NK-92 treated with Interleukin-12 subunit alpha and Interleukin-12 subunit beta, amount 100 ng/mL, for 24 hours (cell line): ENCODE measurements at places on chromosomes 13 and 19.

GRCh38 chr19:54201172-54201701 lies 579 bp downstream of the RPS9 start:
- no peak for DNase-seq

DNA sequence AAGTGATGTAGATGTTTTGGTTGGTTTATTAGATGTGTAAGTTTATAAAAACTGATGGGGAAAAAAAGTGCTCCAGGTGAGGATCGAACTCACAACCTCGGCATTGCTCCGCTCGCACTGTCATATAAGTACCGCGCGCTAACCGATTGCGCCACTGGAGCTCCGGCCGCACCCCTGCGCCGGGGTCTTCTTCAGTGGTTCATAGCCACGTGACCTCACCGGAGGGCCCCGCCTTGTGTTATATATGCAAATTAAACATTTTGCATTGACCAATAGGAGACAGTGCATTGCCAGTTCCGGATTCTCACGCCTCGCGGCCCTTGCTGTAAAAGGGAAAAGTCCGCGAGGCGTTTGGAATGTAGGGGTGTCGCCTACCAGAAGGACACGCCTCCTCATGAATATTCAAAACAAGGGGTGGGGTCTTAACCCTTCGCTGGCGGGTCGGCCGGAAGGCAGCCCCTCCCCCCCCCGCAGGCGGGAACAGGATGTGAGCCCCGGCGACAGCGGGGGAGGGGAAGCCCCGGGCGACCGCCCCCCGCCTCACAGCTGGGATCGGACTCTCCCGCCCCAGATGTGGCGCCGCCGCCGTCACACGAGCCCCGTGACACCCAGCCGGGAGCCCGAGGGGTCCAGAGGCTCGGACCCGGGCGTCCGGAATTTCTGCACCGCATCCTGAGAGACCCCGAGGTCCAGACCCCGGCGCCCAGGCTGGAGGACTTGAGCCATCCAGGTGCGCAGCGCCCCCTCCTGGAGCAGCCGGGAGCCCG lies at the start of gene PLEKHG2:
PLEKHG2 (plus strand) TSS at position 570 of the 767 bp plus-strand sequence. CDS start 1,418 bp downstream, outside the sequence.
- peak; percentile 97 for DNase-seq

GRCh38 chr13:106738186-106738678 lies 170.3 kb upstream of the ARGLU1 start:
- no peak for DNase-seq

DNA sequence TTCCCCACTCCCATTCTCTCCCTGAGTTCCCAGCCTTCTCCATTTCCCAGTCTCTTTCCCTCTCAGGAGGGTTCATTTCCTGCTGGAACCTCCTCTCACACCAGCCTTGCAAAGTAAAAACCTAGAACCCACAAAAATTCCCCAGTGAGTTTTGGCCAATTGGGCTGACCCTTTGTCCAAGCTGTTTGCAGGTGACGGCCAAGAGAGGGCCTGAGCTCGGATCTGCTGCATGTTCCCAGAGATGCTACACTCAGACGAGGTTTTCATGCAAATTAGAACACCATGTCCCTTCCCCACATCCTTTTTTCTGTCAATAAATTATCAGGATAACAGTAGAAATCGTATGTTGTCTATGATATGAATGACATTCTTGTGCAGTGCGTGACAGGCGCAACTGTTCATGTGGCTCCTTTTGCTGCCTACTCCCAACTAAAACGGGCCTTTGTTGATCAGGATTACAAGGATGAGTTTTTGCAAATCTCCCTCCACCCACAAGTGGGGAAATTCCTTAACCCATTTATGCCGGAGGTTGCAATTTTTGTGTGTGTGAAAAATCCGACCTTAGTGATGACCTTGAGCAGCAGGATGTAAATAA lies 149.5 kb downstream of the CACNA1A start:
- no peak for DNase-seq

- DNase-seq = no peak
These were observed 1141.6 kb upstream of the MIR17HG start for GRCh38 chr13:90205911-90206310.

GRCh38 chr13:44822291-44822690 lies 167.0 kb downstream of the NUFIP1 start:
- DNase-seq = no peak

DNA sequence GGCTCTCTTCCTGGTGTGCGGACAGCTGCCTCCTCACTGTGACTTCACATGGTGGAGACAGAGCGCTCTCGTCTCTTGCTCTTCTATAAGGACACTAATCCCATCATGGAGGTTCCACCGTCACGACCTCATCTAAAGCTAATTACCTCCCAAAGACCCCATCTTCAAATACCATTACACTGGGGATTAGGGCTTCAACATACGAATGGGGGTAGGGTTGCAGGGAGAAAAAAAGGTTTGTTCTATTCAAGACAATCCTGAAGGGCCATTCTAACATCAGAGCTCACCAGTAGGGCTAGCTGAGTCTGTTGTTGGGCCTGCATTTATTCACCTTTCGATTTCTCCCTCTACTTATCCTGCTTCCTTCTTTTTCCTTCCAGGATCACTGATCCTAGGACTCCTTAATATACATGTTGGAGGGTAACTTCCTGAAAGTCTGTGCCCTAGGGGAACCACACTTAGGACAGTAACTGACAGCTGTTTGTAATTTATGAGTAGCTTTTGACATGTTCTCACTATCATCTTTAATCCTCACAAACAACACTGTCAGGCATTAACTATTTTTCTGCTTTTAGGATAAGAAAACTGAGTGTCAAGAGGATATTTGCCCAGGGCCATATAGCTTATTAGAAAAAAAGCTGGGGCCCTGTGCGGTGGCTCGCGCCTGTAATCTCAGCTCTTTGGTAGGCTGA lies 18.8 kb upstream of the GTF2F2 start:
- DNase-seq = no peak

DNA sequence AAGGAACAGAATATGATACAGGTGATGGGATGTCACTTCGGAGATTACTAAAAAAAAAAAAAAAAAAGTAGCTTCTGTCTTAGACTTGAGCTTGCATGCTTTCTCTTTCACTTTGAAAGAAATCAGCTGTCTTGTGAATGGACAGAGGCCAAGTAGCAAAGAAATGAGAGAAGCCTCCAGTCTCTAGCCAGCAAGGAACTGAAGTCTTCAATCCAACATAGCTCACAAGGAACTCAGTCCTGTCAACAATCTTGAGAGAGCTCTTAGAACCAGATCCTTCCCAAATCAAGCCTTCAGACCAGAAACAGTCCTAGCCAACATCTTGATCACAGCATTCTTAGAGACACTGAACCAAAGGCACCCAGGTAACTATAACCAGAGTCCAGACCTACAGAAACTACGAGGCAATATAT lies 7.7 kb downstream of the N4BP2L2 start:
- no peak for DNase-seq

- DNase-seq = no peak
These were observed at the start of gene NFIX for GRCh38 chr19:12994701-12995595. NFIX (plus strand) TSS chr19:12995475; CDS start chr19:12995838, 363 bp downstream.

- DNase-seq = no peak
These were observed 1.8 kb upstream of the ANGPTL4 start for GRCh38 chr19:8361921-8362793.

DNA sequence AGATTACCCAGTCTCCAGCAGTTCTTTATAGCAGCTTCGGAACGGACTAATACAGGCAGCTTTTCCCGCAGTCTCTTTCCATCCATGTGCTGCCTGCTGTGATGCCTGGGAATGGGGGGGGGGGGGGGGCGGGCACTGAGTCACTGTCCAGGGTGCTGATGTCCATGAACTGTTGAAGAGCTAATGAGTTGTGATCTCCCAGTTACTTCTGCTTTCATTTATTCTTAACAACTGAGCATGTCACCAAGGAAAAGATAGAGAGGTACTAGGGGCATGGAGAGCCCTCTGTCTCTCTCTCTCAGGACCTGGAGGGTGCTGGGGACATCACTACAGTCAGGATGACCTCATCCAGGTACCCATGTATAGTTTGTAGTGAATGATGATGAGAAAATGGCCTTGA lies 20.3 kb upstream of the CEACAM1 start:
- DNase-seq = no peak

- DNase-seq = no peak
These were observed 16.3 kb downstream of the CATSPERG start for GRCh38 chr19:38351865-38352395.

DNA sequence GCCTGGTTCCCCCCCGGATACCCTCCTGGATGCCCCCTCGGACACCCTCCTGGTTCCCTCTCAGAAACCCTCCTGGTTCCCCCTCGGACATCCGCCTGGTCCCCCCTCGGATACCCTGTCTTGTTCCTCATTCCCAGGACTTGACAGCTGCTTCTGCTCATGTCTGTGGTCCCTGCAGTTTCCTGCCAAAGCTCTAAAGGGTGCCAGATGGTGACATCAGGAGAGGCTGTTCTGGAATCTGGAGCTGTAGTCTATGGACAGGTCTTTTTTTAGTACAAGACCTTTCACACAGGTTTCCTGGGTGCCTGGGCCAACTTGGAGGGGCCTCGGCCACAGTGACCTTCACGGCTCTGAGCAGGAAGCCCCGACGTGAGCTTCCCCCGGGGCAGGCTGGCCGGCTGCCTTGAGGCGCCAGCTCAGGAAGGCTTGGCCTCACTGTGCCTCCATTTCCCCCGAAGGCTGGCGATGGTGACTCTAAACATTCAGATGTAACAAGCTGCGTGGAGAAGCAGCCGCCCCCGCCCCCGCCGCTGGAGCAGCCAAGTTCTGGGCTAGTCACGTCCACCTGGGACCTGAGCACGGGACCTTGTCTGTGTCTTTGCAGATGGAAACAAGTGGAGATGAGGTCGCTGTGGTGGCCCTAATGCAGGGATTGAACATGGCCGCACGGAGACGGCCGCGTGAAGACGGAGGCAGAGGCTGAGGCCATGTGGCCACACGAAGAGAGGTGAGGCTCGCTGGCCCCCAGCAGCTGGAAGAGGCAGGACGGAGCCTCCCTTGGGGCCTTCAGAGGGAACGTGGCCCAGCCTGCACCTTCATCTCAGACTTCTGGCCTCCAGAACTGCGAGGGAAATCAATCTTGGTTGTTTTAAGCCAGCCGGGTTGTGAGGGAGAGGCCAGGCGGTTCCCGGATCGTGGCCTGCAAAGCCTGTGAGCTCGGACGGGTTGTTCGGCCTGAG lies 12.7 kb downstream of the SGTA start:
- DNase-seq = no peak

- DNase-seq = no peak
These were observed 643.6 kb downstream of the PCDH9 start for GRCh38 chr13:66586489-66586888.

- no peak for DNase-seq
These were observed 32.9 kb upstream of the OXGR1 start for GRCh38 chr13:97027162-97027554.

GRCh38 chr19:40465025-40465556 lies 454 bp downstream of the BLVRB start:
- DNase-seq = no peak

- no peak for DNase-seq
These were observed 5.3 kb downstream of the DENND1C start for GRCh38 chr19:6476155-6476895.

DNA sequence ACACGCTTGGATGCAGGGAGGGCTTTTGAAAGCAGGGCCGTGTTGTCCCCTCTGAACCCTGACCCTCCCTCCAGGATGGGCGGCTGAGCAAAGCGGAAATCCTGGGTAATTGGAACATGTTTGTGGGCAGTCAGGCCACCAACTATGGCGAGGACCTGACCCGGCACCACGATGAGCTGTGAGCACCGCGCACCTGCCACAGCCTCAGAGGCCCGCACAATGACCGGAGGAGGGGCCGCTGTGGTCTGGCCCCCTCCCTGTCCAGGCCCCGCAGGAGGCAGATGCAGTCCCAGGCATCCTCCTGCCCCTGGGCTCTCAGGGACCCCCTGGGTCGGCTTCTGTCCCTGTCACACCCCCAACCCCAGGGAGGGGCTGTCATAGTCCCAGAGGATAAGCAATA lies 15.2 kb downstream of the RCN3 start:
- DNase-seq = no peak

- DNase-seq = no peak
These were observed 17.8 kb downstream of the KCTD12 start for GRCh38 chr13:76868371-76868770.

DNA sequence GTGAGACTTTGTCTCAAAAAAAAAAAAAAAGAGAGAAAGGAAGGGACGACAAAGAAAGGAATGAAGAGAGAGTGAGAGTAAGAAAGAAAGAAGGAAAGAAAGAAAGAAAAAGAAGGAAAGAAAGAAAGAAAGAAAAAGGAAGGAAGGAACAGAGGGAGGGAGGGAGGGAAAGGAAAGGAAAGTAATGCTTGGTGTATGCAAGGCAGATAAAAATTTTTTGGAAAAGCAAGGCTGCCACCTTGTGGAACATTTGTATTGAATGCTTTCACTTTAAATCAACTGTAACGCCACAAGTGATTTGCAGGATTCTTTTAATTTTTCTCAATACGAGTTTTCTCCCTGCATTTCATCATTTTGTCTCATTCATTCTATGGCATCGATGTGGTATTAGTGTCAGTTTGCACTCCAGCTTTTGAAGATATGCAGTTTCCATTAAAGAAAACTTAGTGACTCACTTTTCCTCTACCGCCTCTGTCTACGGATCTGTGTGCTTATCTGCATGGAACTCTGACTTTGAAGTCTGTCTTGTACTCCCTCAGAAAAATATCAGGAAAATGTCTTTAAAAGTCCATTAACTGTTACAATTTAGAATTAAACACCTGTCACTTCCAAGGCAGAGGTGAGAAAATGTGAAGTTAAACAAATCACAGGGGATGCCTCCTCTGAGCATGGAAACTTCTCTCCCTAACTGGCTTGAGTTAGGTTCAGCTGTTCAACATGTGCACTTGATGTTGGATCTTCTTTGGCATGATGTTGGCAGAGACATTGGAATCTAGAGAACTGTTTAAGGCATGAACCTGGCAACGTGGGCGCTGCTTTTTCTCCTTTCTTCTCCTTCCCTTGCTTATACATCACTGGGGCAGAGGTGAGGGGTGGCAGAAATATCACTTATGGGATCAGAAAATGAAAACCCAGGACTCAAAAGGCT lies 20.0 kb upstream of the ZDHHC20 start:
- DNase-seq = no peak

DNA sequence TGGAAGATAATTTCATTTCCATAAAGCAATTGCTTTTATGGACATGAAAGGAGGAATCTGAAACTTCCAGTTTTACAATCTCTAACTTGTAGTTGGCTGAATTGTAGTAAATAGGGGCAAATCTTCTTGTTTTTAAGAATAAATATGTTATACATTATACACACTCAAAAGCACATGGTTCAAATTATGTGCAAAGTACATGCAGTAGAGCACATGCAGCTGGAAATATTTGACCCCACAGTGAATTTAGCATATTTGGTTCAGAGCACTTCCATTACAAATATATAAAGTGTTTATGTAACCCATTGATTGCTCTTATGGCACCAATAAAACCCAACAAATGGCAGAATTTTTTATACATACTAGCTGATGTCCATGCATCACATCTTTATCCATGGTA lies 180.5 kb downstream of the IRS2 start:
- DNase-seq = no peak

GRCh38 chr13:77513719-77514335 lies 21.7 kb upstream of the SCEL start:
- DNase-seq = no peak
